ENCODE measurements at places on chromosomes 6 and 20. TPM values are rescaled to one million over a fixed set of nuclear protein-coding genes. Genes with fewer than 3 reads are reported as not detected.
A peak's percentile ranks its signal among the peaks of the same experiment; 100 is the strongest.

The PGC gene
- 1.1 TPM for total RNA-seq

The METTL24 gene
- 26.4 TPM for total RNA-seq

The BANF2 gene
- not detected for total RNA-seq

DNA sequence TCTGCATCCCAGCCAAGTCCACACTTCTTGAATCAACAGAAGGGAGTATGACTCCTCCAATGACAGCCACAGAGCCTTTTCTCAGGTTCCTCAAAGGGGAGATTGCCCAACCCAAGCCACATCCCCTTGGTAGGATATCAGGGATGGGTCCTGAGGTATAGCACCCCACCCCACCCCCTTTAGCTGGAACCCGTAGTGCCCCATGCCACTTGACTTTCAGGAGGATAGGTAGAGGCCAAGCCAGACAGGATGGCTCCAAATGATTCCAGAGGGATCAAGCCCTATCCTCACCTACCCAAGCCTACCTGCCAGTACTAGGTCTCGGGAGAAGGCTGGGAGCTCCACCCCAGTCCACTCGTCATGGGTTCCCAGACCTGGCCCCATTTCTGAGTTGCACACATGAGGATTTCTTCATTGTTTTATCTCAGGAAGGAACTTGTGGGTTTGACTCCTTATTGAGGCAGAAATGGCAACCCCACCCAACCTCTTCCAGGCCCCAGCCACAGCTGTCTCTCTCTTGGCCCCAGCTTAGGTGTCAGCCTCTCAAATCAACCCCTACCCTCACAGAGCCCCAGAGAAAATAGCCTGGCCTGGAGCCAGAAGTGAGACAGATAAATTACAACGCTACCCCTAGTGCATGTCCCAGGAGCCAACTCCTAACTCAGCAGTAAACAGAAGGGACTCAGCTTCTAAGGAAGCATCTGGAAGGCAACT, 3.6 kb downstream of the CCND3 start:
- H3K27ac ChIP-seq: peak overlapping the region; percentile 34
- H3K36me3 ChIP-seq: peaks cover 54% of the 10 kb centered on the region
- DNase-seq: no peak
- peaks cover 58% of the 10 kb centered on the region for H3K4me1 ChIP-seq

- peaks cover 11% of the 10 kb centered on the region for H3K4me1 ChIP-seq
- no peaks in the 10 kb centered on the region for H3K27me3 ChIP-seq
- H3K4me3 ChIP-seq: no peak overlapping the region
- DNase-seq: no peak
Observed at GRCh38 chr6:41487860-41488432, 58.2 kb upstream of the FOXP4 start.

GRCh38 chr6:82030761-82031503, 216.6 kb downstream of the IBTK start:
- H3K27me3 ChIP-seq: no peaks in the 10 kb centered on the region
- DNase-seq: no peak
- no peak overlapping the region for H3K4me3 ChIP-seq
- H3K27ac ChIP-seq: no peak overlapping the region
- no peaks in the 10 kb centered on the region for H3K36me3 ChIP-seq
- H3K4me1 ChIP-seq: no peaks in the 10 kb centered on the region

- H3K4me3 ChIP-seq: no peak overlapping the region
- H3K4me1 ChIP-seq: peaks cover 2% of the 10 kb centered on the region
- no peak overlapping the region for H3K27ac ChIP-seq
- H3K36me3 ChIP-seq: no peaks in the 10 kb centered on the region
Observed at GRCh38 chr6:28643017-28643740, 117.5 kb downstream of the GPX5 start.

DNA sequence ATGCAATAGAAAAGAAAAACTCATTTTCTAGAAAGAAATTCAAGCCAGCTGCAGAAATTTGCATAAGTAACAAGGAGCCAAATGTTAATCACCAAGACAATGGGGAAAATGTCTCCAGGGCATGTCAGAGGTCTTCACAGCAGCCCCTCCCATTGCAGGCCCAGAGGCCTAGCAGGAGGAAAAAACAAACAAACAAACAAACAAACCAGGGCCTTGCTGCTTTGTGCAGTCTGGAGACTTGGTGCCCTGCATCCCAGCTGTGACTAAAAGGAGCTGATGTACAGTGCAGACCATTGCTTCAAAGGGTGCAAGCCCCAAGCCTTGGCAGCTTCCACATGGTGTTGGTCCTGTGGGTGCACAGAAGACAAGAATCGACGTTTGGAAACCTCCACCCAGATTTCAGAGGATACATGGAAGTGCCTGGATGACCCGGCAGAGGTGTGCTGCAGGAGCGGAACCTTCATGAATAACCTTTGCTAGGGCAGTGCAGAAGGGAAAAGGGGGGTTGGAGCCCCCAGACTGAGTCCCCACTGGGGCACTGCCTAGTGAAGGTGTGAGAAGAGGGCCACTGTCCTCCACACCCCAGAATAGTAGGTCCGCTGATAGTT, 110.9 kb upstream of the AKAP12 start:
- DNase-seq: no peak
- peaks cover 2% of the 10 kb centered on the region for H3K4me1 ChIP-seq
- H3K27ac ChIP-seq: no peak overlapping the region
- no peaks in the 10 kb centered on the region for H3K36me3 ChIP-seq

DNA sequence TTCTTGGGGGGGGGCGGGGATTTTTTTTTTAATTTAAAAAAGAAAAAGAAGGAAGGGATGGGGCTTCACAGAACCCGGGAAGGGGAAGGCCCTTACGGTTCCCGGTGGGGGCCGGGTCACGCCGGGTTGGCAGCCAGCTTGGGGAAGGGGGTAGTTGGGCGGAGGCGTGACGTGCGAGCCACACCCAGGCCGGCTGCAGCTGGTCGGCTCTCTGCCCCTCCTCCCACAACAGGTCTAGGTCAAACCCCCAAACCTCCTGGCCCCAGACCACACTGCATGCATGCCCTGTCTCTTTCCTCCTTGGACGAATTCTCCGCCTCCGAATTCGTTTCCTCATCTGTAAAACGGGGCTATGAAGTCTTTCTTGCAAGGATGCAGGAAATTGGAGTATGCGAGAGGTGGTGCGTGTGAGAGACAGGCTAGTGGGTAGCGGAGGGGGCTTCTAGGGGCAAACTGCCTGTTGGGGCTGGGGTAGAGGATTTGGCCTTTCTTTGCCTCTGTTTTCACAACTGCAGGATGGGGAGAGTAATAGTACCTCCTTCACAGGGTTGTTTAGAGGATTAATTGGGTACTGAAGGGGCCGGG, 828 bp downstream of the HCK start:
- no peaks in the 10 kb centered on the region for H3K27me3 ChIP-seq
- no peak overlapping the region for H3K27ac ChIP-seq
- H3K36me3 ChIP-seq: no peaks in the 10 kb centered on the region
- no peak for DNase-seq
- H3K4me1 ChIP-seq: peaks cover 9% of the 10 kb centered on the region
- H3K4me3 ChIP-seq: peak overlapping the region; percentile 40

DNA sequence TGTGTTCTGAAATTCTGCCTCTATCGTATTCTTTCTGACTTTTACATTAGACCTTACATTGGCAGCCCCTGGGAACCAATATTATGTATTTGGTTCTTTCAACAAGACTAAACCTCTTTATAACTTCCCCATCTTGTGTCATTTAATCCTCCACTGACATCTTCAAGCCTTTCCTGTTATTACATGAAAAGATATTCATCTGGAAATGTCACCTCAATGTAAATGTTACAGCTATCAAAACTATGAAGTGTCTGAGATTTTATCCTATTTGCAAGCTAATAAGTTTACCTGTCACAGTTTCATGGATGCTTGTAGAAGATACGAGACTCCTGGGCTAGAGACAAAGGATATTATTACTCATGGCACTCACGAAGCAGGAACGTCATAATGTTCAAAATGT, 43.9 kb upstream of the NOX3 start:
- H3K27me3 ChIP-seq: no peaks in the 10 kb centered on the region
- H3K27ac ChIP-seq: no peak overlapping the region
- H3K36me3 ChIP-seq: no peaks in the 10 kb centered on the region
- DNase-seq: no peak

DNA sequence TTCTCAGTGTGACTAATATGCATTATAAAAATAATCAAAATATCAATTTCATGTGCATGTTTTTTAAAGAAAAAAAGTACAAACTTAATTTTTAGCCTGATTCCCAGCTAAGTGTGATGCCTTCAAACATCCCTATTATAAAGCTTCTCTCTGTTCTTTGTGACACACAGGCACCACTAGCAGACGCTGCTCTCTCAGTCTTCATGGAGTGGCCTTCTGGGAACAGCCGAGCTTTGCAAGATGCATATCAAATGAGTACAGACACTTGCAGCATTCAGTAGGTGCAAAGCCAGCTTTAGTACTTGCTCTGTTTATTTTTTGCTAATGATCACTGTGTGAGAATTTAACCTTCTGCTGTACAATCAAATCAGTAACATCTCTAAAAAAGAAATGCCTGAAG, 340.0 kb downstream of the ADGRB3 start:
- no peaks in the 10 kb centered on the region for H3K27me3 ChIP-seq
- no peaks in the 10 kb centered on the region for H3K36me3 ChIP-seq
- DNase-seq: no peak
- peaks cover 6% of the 10 kb centered on the region for H3K4me1 ChIP-seq
- H3K27ac ChIP-seq: no peak overlapping the region
- no peak overlapping the region for H3K4me3 ChIP-seq

DNA sequence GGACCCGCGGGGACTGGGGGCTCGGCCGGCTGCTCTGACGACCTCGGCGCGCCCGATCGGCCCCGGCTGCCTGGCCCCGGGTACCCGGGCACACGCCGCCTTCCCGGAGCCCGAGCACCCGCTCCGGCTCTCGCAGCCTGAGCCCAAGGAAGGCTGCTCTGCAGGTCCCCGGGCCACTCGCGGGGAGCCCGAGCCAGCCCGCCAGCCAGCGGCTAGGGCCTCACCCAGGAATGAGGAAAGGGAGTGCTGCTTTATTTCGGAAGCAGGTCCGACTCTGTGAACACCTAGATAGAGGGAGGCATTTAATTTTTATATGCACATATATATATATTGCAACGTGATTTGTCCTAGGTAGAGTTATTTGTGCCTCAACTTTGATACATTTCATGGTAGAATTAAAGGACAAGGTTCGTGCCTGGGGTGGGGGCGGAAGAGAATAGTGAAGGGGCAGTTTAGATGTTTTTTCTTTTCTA, 15.5 kb downstream of the FOXA2 start:
- H3K4me3 ChIP-seq: no peak overlapping the region
- no peak for DNase-seq
- H3K4me1 ChIP-seq: peaks cover 4% of the 10 kb centered on the region
- peaks cover 27% of the 10 kb centered on the region for H3K27me3 ChIP-seq

- no peaks in the 10 kb centered on the region for H3K27me3 ChIP-seq
- no peak overlapping the region for H3K27ac ChIP-seq
- DNase-seq: no peak
- no peak overlapping the region for H3K4me3 ChIP-seq
- no peaks in the 10 kb centered on the region for H3K4me1 ChIP-seq
- no peaks in the 10 kb centered on the region for H3K36me3 ChIP-seq
Observed at GRCh38 chr6:96236471-96236870, 220.7 kb downstream of the FUT9 start.

GRCh38 chr6:4958624-4959023, 45.2 kb downstream of the RPP40 start:
- H3K36me3 ChIP-seq: peaks cover 25% of the 10 kb centered on the region
- no peaks in the 10 kb centered on the region for H3K27me3 ChIP-seq
- H3K4me3 ChIP-seq: no peak overlapping the region
- DNase-seq: no peak
- H3K27ac ChIP-seq: no peak overlapping the region

DNA sequence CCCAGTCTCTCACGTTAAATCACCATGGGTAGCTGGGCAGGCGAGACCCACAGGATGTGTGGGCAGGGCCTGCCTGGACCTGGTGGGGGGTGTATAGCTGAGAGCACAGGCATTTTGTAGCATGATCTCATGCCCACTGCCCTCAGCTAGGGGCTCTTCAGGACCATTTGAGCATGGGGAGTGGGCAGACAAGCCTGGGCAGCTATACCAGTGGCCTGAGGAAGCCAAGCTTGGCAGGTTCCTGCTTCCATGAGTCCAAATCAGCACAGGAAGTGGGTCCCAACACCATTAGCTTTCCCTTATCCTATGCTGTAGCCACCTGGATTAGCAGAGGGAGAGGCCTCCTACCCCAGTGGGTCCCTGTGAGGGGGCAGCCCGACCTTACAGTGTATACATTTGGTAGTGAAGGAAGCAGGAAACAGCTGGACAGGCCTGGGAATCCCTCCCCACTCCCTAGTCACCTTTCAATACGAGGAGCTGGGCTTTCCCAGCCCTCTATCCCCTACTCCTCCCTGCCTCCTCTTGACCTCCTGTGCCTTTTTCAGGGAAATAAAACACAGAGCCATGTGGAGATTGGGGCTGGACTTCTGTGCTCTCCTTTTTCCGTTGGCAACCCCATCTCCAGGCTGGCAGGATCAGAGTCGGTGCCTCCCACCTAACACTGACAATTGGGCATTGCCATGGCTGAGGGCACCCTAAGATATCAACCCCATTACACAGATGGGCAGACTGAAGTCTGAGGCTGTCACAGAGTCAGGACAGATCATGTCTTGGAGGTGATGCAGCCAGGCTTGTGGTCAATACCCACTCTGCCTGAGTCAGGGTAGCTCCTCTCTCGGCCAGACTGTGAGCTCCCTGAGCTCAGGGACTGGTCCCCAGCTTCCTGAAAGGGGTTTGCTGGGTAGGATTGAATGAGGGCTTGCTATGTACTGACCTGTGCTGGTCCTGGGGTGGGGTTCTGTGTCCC, 59.8 kb downstream of the MRPL14 start:
- DNase-seq: no peak
- no peaks in the 10 kb centered on the region for H3K36me3 ChIP-seq
- peaks cover 46% of the 10 kb centered on the region for H3K4me1 ChIP-seq
- no peaks in the 10 kb centered on the region for H3K27me3 ChIP-seq
- H3K27ac ChIP-seq: no peak overlapping the region

DNA sequence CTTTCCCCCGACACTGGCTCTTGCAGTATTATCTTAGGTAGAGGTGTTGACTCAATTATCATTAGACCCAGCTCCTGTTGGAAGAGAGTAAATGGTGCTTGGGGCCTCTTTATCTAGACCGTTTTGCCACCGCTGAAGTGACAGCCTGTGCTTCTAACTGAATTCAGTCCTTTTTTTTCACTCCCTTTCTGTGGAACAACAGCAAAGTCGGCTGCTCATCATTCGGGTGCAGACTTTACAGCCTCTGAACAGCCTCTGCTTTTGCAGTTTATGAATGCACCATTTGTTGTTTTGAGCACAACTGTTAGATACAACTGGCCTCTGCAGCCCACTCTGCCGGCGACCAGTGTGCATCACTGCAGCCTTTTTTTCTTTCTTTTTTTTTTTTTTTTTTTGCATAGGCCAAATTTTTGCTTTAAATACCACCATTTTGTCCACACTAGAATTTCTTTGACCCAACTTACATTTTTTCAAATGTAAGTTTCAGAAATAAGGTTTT, 35.8 kb downstream of the RREB1 start:
- H3K4me1 ChIP-seq: peaks cover 91% of the 10 kb centered on the region
- no peaks in the 10 kb centered on the region for H3K27me3 ChIP-seq
- DNase-seq: no peak
- H3K27ac ChIP-seq: peak overlapping the region; percentile 92
- no peak overlapping the region for H3K4me3 ChIP-seq

- no peak overlapping the region for H3K4me3 ChIP-seq
- no peak overlapping the region for H3K27ac ChIP-seq
- no peaks in the 10 kb centered on the region for H3K27me3 ChIP-seq
- no peaks in the 10 kb centered on the region for H3K36me3 ChIP-seq
- no peaks in the 10 kb centered on the region for H3K4me1 ChIP-seq
Observed at GRCh38 chr6:106534564-106534982, 94.7 kb downstream of the RTN4IP1 start.

Data from esophagus muscularis mucosa (tissue), 4 donors.